Activated effector memory CD4-positive, alpha-beta T cell treated with anti-CD3 and anti-CD28 coated beads, Interleukin-2, amount 50 U/mL, for 16 hours (primary cell): ENCODE measurements at places on chromosomes 2 and 18.
A peak's percentile ranks its signal among the peaks of the same experiment; 100 is the strongest.

GRCh38 chr2:66573416-66573815 is 138.5 kb downstream of the MEIS1 start:
- DNase-seq, result no peak

- DNase-seq, result no peak
Observed at GRCh38 chr2:110789706-110790105, 57.3 kb downstream of the ACOXL start.

- peak; percentile 50 for DNase-seq
Observed at GRCh38 chr2:239223310-239224198, 177.3 kb downstream of the HDAC4 start.

DNA sequence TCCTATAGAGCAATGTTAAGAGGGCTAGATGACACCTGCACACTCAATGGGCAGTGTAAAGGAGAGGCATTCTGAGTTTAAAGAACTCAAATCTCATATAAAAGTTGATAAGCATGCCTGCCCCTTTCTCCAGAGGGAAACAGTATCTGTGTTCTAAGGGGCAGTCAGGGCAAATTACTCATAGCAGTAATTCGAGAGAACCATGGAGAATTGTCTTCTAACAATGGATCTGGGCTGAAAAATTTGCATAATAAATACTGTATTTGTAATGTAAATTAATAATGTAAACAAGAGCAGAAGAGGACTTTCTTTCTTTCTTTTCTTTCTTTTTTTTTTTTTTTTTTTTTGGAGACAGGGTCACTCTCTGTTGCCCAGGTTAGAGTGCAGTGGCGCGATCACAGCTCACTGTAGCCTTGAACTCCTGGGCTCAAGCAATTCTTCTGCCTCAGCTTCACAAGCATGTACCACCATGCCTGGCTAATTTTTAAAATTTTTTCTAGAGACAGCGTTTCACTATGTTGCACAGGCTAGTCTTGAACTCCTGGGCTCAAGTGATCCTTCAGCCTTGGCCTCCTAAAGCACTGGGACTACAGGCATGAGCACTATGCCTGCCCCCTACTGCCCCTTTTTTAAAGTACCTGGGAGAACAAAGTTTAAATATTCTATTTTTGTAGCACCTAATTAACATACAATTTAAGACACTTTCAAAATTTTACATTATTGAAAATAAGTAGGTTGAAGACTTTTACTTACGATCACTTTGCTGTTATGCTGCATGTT is 70.6 kb downstream of the OTX1 start:
- no peak for DNase-seq

GRCh38 chr2:165902934-165903333 is 50.6 kb downstream of the TTC21B start:
- DNase-seq, result no peak

GRCh38 chr2:152609154-152609553 is 108.1 kb downstream of the PRPF40A start:
- no peak for DNase-seq

DNA sequence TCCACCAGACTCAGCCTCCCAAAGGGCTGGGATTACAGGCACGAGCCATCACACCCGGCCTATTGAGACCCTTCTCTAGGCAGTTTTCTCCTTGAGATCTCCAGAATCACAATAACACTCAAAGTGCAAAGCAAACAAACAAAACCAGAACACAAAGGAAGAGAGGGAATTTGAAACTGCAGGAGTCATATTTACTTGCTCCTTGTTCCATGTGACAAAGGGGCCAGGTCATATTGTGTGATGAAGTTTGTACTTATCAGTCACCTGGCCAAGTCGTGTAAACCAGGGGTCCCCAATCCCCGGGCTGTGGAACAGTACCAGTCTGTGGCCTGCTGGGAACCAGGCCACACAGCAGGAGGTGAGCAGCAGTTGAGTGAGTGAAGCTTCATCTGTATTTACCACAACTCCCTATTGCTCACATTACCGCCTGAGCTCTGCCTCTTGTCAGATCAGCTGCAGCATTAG is 26.5 kb downstream of the SCYGR8 start:
- DNase-seq, result no peak
